Activated naive CD4-positive, alpha-beta T cell (primary cell): ENCODE measurements at places on chromosomes 7 and 10.

- no peak for DNase-seq
Measured at GRCh38 chr7:48660306-48660870, 264.0 kb upstream of the CDC14C start.

GRCh38 chr7:63789378-63790176 lies 209.1 kb upstream of the ZNF722 start:
- DNase-seq, result no peak

DNA sequence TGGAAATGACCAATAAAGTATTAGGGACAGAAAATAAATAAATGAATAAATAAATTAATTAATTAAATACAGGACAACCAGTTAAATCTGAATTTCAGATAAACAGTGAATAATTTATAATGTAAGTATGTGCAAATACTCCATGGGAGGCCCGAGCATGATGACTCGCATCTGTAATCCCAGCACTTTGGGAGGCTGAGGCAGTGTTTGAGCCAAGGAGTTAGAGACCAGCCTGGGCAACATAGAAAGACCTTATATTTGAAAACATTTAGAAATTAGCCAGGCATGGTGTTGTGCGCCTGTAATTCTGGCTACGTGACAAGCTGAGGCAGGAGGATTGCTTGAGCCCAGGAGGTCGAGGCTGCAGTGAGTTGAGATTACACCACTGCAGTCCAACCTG lies 123.7 kb downstream of the CUL2 start:
- DNase-seq, result no peak

GRCh38 chr10:101611096-101611905 lies 23.2 kb downstream of the DPCD start:
- no peak for DNase-seq

DNA sequence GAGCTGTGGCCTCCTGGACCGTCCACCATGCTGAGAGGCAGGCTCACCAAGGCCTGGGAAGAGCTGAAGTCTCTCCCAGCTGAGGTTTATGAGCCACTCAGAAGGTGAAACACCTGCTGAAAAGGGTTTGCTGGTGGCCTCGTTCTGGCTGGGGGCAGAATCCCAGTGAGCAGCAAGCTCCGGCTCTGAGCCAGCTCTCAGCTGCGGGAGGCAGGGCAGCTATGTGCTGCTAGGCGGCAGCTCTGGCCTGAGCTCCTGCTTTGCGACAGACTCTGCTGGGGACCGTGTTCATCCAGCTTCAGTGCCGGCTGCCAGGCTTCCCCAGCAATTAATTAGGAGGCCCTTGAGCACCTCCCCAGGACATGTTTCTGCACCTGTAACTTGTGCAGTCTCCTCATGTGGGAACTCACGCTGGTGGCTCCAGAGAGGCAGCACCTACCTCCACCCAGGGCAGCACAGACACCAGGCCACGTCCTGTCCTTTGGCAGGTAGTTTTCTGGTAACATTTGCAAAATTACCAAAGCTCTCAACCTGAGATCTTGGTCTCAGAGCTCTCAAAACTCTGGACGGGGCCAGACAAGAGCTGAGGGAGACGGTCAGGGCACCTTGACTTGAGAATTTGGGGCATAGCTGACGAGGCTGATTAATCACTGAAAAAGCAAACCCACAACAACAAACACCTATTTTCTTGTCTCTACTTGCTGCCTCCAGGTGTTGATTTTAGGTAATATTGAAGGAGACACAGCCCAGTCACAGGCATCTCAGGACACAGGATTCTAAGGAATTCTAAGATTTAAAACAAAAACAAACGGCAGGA lies 185.0 kb downstream of the TCERG1L start:
- DNase-seq, result no peak

- DNase-seq, result no peak
Measured at GRCh38 chr7:47710201-47710935, 128.5 kb upstream of the TNS3 start.

GRCh38 chr10:33901166-33901565 lies 566.7 kb upstream of the NRP1 start:
- no peak for DNase-seq

- no peak for DNase-seq
Measured at GRCh38 chr7:112092306-112092705, 113.9 kb downstream of the DOCK4 start.
